HTR-8/SVneo (cell line): ENCODE measurements at places on chromosomes 4 and X.

DNA sequence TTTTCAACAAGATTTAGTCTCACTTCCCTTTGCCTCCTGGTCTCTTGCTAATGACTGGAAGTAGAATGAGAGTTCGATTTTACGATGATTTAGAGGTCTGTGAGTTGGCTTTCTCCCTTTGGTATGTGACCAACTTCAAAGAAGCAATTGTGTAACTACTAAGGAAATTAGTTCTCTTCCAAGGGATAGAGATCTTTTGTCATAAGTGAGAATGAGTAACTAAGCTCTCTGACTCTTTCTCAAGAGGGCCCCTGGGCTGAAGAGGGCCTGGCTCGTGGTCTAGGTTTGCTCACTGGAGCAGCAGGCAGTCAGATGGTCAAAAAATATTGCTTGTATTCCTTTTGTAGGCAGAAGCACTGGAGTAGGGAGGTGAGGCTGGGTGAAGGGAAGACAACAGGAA, 176.3 kb downstream of the ENOX2 start:
- DNase-seq = no peak

DNA sequence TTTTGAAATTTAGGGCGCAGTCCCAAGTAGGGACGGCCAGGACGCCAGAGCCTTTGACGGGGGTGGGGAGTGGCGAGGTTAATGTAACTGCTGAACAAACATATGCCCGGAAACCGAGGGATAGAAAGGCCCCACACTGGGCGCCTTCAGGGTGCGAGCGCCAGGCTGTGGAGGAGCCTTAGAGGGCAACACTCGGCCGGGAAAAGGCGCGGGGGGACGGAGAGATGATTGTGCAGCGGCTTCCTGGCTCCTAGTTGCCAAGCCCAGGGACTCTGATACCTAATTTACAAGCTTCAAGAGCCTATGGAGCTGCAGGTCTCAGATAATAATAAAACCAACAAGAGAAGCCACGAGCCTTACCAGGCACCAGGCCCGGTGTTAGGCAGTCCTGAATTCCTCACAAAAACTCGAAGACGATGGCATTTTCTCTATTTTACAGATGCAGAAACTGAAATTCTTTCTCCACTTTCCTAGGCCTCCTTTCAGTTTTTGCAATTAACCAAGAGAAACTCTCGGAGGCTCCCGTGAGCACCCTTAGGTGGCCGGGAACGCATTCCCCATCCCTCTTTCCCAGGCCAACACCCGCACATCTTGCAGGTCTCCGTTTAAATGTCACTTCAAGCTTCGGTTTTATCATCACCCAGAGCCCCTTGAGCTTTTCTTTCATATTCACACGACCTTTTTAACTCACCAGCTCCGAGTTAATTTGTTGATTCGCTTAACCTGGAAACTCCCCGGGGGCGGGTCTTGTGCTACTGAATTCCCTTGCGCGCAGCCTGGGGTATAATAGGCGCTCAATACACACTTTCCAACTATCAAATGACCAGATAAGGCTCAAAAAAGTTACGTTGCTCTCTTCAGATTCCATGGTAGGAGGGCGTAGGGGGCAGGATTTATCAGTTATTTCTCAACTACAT, 6.4 kb upstream of the GSX2 start:
- no peak for DNase-seq

GRCh38 chrX:9911487-9911886, 55.7 kb upstream of the CLDN34 start:
- peak; percentile 20 for DNase-seq

DNA sequence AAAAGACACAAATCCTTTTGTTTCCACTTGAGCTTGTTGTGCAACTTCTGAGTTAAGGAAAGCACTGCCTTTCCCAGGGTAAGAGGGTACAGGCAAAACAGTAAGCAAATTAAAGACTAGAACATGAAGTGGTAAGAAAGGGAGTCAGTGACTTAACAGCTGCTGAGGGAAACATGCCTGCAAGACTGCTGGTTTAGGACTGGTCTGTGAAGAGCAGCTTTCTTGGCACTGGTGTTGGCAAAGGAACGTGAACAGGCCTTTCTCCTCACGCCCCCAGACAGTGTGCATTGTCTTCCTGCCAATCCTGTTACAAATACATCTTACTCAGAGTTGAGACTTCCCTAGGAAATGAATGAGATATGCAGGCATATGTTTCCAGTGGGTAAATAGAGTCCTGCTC, 2.6 kb downstream of the LHFPL1 start:
- DNase-seq = no peak

DNA sequence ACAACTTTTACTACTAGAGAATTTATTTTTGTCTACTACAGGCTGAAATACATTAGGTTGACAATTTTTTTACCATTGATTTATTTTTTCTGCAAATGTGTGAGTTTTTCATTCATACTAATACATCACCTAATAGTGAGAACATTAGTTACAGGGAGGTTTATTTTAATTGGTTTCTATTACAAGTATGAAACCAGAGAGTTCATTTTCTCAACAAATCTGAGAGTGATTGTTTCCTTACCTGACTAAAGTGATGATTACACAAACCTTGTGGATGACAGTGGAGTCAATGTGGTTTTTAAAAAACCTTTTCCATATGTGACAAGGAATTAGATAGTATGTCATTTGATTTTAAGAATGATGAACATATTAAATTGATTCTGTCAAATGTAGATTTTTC, 227.4 kb downstream of the PALLD start:
- no peak for DNase-seq

DNA sequence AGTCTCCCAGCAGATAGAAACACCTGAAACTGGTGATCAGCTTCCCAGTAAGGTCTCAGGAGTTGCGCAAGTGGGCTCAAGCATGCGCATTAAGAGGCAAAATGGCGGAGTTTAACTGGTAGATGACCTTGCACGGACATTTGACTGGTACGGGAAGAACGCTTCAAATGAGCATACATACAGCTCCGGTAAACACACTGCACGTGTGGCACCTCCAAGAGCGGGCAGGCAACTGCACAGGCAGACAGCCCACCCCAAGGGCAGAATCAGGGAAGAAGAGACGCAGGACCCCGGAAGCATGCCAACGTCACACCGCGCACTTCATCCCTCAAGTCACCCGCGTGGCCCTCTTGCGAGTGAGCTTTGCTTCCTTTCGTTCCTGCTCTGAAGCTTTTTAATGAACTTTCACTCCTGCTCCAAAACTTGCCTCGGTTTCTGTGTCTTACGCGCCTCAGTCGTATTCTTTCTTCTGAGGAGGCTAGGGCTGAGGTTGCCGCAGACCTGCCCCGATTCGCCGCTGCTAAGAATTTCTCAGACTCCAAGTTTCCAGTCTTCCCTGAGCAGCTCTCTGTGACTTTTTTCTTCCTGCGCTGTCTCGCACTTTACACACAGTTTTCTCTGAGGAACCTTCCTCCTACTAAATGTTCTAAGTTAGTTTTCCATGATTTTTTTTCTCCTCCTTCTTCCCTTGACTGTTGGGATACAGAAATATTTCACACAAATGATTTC, 180.7 kb upstream of the ZFP42 start:
- no peak for DNase-seq

DNA sequence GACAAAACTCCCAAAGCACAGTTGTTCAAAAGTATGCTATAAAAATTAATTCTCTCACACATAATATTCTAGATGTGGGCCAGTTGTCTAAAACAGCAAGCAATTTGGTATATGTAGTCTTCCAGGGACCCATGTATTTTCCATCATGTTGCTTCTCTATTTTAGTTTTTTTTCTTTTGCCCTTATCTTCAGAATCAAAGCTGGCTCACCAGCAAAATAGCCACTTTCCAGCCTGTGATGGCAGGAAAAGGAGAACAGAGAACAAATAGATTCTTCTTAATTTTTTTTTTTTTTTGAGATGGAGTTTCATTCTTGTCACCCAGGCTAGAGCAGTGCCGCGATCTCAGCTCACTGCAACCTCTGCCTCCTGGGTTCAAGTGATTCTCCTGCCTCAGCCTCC, 680.8 kb upstream of the TENM3 start:
- DNase-seq = no peak

DNA sequence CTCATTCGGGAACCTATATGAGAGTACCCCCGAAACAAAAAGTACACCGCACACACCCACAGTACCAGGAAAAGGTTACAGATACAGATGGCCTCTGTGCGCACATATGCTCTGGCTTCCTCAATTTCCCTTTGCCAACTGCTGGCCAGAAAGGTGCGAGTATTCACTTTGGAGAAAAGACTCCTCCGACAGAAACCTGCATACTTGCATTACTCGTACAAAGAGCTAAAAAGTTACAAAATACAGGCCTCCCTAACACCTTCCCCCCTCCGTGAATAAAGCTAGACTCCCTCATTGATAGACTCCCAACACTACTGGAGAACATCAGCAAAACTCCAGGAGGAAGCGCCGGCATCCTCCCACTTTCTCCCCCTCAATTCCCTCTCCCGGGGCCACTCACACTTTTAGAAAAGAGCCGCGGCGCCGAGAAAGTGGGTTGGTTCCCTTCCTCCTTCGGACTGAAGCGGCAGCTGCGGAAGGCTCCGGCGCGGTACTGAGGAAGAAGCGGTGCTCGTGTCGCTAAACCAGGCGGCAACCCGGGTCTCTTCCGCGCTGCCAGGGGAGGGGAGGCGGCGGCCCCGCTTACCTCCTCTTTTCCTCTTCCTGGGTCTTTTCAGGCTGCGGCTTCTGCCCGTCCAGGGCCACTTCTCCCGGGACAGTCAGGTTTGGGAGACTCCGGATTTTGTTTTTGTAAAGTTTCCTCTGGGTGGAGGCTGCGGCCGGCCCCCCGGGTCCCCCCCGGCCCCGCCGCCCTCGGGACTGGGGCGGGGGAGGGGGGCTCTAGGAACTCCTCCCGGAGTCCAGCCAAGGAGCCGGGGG, 1.1 kb downstream of the FBXW7 start:
- DNase-seq = no peak

- no peak for DNase-seq
Observed at GRCh38 chr4:8294775-8295174, 25.2 kb downstream of the HTRA3 start.

DNA sequence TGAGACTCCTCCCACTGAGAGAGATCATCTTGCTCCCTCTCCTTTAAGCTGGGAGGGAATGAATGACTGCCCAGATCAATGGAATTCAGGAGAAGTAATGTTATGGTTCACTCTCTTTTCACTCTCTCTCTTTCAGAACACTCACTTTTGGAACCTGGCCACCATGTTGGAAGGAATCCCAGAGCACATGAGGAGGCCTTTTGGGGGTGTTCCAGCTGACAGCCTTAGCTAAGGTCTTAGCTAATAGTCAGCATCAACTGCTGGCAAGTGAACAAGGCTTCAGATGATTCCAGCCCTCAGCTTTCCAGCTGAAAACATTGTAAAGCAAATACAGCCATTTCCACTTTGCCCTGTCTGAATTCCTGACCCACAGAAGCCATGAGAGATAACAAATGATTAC, 124.0 kb upstream of the CLNK start:
- DNase-seq = no peak

- DNase-seq = no peak
Observed at GRCh38 chr4:168825975-168826374, 184.1 kb downstream of the CBR4 start.

DNA sequence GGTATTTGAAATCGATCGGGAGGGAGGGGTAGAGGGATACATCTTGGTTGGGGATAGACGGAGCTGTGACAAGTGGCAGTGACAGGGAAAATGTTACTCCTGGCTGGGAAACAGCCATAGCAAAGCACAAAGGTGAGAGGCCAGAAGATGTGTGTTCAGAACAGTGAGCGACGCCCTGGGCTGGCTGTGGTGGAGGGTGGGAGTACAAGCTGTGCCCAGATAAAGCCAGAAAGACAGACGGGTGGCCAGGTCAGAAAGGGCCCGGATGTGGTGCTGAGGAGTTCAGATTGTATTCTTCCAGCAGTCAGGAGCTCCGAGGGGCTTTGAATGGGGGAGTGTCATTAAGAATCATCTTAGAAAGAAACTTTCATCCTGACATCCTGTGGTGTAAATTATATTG, 27.9 kb downstream of the CCDC149 start:
- no peak for DNase-seq

GRCh38 chrX:69143530-69143929, 21.7 kb downstream of the PJA1 start:
- DNase-seq = no peak

GRCh38 chrX:130393451-130394074, 8.1 kb upstream of the GPR119 start:
- DNase-seq = peak; percentile 14

- no peak for DNase-seq
Observed at GRCh38 chrX:139931646-139932072, 1.2 kb downstream of the ATP11C start.

- DNase-seq = no peak
Observed at GRCh38 chr4:76002176-76002575, 5.1 kb downstream of the CXCL9 start.

GRCh38 chr4:171130256-171130801, 682.9 kb upstream of the GALNTL6 start:
- no peak for DNase-seq

DNA sequence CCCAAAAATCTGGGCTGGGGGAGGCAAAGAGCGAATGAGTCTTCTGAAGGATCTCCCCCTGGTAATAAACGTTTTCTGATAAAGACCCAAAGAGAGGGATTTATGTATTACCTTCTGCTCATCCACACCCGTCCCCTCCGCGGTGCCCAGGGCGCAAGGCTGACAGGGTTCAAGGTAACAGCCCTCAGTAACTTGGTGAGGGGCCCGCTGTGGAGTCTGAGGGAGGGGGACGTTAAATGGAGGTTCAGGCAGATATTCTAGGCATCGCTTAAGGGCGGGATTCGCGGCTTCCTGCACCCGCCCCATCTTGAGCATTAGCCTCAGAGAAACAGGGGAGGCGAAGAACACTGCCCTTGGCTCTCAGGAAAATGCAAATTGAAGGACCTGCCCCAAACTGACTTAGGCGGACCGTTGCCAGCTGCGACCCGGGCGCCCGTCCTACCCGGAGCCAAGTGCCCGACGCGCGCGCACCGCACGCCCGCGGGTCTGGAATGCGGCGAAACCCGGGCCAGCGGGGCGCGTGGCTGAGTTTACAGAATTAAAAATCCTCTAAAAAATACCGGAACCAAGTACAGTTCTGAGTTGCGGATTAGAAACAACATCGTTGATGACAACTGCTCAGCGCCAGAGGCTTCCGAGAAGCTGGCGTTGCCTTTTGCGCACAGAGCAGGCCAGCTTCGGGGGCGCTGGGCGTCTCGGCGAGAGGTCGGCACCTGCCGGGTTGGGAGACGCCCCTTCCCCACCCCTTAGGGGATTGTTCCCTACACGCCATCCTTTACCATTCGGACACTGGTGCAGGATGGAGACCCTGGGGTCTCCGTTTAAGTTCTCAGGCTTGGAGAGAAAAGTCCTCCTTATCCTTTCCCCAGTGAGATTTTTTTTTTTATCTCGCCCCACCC, 2.8 kb downstream of the HELT start:
- no peak for DNase-seq

DNA sequence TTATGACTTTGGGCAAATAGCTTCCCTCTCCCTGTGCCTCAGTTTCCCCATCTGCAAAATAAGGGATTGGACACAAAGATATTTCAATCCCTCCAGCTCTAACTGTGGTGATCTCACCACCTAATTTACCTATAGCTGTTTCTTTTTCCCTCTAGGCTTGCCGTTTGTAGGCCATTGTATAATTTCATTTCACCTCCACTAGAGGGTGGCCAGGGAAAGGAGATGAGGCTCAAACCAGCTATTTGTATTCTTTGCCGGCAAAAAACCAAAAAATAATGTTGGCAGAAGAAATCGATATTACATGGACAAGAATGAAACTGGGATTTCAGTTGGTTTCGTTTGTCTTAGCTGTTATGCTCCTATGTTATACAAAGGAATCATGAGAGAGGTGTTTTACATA, 36.1 kb upstream of the DOCK11 start:
- peak; percentile 4 for DNase-seq
